ENCODE measurements at places on chromosomes 11 and 22.

- DNase-seq = no peak
These were observed 506.3 kb upstream of the LUZP2 start for GRCh38 chr11:23990346-23991164.

DNA sequence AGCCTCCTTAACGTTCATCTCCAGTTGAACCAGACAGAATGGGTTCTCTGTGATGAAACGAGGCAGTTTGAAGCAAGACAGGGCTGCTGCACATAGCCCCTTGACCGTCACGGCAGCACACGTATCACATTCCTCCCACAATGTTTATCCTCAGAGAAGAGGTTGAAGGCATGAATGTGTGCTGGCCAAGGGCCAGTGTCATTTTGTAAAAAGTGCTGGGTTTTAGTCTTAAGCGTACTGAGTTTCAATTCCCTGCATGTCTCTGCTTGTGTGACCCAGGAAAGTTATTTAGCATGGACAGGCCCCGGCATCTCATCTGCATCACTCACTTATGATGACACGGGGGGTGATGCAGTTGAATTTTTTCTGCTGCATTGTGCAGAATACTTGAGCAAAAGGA lies 31.6 kb downstream of the TTC12 start:
- DNase-seq = no peak

- no peak for DNase-seq
These were observed 69.2 kb downstream of the CD82 start for GRCh38 chr11:44634401-44635281.

- no peak for DNase-seq
These were observed 10.1 kb downstream of the ATP5MG start for GRCh38 chr11:118411530-118411929.

DNA sequence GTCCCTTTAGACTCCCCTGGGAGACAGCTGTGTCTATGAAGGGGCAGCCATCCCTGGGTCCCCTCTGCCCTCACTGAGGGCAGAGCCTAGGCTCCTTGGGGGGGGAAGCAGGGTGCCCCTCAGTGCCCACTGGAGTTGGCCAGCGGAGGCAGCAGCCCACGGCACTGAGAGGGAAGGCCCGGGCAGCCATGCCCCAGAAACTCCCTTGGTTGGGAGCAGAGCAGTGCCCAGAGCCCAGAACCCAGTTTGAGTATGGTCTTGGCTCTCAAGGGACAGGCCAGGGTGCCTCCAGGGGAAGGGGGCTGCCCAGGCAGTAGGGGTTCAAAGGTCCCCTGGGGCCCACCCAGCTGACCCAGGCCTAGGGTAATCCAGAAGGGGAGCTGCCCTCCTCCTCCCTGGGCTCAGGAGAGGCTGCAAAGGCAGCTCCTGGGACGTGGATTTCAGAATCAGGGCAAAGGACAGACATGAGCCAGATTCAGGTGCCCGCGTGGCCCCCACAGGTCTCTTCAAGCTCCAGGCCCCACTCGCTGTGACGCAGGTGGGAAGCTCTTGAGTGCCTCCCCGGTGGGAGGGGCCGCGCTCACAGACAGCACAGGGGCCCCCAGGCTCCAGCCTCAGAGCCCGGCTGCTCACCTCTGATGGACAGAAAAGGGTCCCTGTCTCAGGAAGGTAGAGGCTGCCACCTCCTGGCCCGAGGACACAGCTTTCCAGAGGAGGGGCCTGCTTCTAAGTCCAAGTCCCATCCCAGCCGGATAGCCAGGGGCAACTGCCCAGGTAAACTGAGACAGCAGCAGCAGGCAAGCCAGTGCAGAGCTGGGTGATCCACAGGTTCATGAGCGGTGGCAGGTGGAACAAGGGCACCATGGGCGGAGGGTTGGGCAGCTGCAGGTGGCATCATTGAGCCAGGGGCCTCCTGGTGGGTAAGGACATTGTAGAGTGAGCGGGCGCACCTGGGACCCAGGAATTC lies 2.6 kb downstream of the C11orf21 start:
- no peak for DNase-seq

GRCh38 chr11:31797190-31798056 lies 13.7 kb downstream of the PAX6 start:
- DNase-seq = no peak

GRCh38 chr11:69357458-69358397 lies 63.8 kb downstream of the MYEOV start:
- DNase-seq = no peak

DNA sequence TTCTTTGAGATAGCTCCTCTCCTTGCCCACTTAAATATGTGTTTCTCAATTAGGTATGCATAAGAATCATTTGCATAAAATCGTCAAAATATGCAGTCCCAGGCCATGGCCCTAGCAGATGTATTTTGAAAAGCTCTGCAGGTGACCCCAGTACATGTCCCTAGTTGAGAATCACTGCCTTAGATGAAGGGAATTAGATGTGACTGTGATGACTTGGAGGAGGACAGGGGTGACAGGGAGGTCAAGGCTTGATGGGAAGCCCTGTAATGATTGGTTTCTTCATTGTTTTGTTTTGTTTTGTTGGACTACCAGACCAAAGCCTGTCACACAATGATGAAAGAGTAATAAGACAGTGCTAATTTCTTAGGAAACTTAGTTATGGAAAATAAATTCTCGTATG lies 74.4 kb downstream of the TNRC6B start:
- DNase-seq = no peak

GRCh38 chr11:132072044-132072857 lies 701.8 kb downstream of the NTM start:
- no peak for DNase-seq

DNA sequence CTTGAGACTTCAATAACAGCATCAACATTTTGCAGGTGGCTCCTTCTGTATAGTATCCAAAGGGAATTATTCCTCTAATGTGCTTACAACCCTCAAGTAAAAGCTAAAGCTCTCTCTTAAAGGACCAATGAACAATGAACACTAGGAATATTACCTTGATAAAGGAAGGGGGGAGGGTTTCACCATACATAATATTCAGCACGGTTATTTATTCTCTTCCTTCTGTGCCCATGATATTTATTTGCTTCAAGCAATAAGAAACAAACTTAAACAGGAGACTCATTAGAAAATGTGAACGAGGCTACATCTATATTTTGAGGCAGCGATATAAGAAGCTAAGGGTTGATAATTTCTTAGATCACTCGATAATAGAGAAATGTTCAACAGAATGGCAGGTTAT lies 21.2 kb downstream of the BLID start:
- DNase-seq = no peak

DNA sequence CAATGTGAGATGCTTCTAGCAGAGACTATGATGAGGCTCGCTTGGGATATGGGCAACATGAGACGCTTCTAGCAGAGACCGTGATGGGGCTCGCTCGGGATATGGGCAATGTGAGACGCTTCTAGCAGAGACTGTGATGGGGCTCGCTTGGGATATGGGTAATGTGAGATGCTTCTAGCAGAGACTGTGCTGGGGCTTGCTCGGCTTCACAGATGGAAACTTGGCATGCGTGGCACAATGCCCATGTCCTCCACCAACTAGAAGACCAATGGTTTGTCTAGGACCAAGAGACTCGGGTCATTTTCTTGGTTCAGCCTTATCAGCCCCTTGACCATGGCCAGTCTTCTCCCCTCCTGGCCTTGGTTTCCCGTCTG lies 7.1 kb downstream of the MYEOV start:
- no peak for DNase-seq

DNA sequence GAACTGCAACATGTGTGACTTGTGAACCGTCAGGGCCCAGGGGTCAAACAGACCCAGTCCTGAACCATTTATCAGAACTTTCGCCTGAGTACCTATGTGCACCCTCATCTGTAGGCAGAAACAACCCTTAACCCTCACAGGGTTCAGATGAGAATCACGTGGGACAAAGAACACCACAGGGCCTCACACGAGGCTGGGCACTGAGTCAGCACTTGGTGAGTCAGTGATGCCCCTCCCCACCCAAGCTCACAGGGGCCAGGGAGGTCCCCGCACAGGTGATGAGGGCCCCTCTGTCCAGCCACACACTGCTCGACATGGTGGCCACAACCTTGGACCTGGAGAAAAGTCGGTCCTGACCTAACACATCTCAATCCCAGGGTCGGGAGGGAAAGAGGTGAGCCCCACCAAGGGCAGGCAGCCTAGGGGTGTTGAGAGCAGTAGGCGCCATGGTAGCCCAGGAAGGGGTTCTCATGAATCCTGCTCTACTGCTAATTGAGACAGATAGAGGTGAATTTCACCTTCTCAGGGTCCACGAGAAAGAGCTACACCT lies 176.4 kb downstream of the SHANK2 start:
- no peak for DNase-seq

- DNase-seq = no peak
These were observed 49.5 kb upstream of the HSPA8 start for GRCh38 chr11:123111465-123111864.

- DNase-seq = no peak
These were observed 11.6 kb downstream of the ASCL2 start for GRCh38 chr11:2258501-2259465.

DNA sequence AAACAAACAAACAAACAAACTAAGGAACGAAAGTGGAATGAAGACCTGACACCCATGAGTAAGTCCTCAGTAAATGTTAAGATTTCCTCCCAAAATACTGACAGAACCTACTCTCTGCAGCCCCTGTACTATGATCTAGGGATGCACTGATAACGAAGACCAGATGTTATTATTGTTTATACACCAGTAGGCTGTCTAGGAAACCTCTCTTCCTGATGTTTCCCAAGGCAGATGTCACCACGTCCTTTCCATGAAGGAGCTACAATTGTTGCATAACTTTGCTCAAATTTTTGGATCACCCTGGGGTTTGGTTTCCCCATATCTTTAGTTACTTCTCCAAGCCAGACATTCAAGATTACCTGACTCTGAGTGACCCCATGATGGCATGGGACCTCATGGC lies 340.7 kb downstream of the MIAT start:
- no peak for DNase-seq

DNA sequence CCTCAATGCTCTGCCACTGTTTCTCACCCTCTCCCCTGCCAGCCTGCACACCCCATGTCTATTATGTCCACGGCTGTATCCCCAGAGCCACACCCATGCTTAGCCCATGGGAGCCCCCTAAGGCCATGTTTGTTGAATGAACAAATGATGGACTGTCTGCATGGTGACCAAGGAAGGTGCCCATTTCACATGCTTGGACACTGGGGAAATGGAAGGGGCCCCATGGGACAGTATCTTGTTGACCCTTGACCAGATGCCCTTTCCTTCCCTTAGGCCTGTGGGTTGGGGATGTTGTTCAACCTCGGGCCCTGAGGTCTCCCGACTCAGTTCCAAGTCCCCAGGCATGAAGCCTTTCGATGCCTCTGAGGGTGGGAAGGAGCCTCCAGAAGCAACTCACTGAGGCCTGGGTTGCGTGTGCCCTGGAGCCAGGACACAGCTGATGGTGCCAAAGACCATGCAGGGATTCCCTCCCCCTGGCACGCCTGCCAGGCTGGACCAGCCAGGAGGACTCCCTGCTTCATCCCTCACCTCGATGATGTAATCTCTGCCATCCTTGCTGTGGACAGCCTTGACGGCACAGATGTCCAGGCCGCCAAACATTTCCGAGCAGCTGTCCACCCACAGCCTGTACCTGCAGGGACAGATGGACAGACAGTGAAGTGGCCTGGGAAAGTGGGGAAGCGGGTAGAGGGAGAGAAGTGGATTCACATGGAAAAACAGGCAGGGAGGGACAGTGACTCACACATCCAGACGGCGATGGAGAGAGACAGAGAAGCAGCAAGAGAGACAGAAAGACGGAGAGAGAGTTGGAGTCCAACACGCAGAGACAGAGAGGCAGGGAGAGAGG lies 58.9 kb downstream of the FBXO7 start:
- DNase-seq = no peak

DNA sequence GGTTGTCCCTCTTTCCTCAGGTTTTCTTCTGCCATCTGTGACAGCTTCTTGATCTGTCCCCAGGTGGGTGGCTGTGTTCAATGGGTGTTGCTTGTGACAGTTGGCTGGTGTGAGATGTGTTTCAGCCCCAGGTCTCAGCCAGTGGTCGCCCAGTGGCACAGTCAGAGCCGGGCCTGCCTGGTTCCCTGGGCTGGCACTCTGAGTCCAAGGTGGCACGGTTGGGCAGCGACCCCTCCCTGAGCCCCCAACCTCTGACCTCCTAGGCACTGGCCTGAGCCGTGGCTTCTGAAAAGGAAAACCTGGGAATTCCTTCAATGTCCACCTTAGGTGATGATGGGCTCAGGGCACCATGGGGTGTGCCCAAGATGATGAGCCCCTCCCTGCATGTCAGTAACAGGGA lies 14.0 kb upstream of the PRODH start:
- DNase-seq = no peak

DNA sequence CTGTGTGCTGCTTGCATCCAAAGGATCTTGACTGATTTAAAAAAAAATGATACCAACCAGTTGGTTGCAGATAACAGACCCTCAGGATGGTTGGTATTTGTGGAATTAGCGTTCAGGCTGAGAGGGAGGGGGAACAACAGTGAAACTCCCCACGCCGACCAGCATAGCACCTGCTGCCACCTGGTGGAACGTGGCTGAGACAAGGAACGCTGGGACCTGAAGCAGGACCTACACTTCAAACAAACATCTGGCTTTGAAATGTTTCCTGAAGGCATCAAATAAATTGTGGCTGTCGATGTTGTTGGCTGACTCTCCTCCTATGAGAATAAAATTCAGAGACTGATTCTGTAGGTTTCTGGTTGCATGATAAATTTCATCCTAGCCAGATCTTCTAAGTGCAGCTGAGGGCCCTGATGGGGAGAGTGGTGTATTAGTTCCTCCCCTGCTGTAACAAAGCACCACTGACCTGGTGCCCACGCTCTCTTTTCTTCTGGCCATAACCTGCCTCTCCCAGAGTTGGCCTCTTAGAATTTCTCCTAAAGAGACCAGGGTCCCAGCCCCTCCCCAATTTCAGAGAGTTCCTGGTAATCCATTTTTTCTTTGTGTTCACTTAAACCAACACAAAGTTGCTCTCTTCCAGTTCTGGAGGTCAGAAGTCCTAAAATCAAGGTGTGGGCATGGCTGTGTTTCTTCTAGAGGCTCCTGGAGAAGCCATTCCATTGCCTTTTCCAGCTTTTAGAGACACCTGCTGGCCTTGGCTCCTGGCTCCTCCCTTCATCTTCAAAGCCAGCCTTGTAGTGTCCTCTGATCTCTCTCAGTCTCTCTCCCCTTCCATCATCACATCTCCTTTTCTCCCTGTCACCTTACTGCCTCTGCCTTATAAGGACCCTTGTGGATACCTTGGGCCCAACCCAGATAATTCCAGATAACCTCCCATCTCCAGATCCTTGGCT lies 17.3 kb downstream of the APOL2 start:
- peak; percentile 28 for DNase-seq

DNA sequence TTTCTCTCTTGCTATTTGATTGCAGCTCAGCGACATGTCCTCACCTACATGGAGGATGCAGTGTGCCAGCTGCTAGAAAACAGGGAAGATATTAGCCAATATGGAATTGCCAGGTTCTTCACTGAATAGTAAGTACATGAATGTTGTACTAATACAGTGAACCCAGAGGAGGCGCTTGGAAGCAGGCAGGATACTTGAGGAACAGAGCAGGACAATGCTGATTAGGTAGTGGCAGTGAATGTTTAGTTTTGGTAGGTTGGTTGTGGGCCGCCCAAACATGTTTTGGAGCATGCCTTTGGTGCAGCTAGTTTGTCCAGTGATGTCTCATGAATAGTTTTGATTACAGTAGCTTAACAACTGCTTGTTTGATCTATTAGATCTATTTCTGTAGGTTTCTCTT lies 50.6 kb downstream of the CSTPP1 start:
- no peak for DNase-seq
